SK-N-DZ (cell line): ENCODE measurements at places on chromosomes 6 and 20.

DNA sequence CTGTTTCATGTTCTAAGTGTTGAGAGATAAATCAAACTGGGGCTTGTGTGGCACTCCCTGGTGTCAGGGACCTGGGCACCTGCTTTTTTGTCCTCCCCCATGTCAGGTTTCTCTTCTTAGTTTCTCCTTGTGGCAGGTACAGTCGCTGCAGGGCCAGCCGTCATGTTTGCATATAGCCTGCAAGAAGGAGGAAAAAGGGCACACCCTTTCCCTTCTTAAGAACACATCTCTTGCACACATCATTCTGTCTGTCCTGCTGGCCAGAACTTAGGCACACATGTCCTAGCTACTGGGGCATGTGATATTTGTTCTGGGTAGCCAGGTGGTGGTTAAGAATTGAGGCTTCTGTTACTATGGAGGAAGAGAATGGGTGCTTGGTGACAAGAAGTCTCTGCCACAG lies 27.9 kb downstream of the CDC5L start:
- no peak for DNase-seq

- DNase-seq, result no peak
Measured at GRCh38 chr20:53513489-53514298, 79.9 kb downstream of the ZNF217 start.

DNA sequence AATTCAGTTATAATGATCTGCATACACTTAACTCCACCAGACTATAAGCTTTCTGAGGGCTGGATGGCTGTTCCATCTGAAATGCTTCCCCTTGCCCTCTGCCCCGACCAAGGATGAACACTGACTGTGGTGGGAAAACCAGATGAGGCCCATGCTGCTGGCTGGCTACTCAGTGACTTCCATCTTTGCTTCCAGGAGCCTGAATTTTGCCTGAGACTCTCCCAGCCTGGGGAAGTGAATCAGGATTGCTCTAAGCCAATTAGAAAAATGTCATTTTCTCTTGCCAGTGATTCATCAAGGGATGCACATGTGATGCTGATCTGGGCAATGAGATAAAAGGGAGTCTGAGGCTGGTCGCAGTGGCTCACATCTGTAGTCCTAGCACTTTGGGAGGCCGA lies 1.7 kb upstream of the TOMM34 start:
- DNase-seq, result peak; percentile 81

DNA sequence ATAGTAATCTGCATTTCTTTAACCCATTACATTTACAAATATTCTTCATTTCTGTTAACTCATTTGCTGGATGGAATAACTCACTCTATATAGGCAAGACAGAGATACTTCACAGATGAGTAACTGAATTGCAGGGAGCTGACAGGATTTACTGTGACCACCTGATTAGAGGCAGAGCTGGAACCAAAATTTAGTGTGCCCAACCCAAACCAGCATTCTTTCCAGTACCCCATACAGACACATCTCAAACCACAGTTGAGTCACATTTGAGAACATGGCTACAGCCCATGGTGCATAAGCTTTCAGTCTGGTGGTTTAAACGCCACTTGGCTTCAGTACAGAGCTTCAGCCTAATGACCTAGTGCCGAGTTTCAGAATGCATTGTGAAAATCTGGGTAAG lies 138.4 kb upstream of the TENT5A start:
- DNase-seq, result no peak

- no peak for DNase-seq
Measured at GRCh38 chr6:164195278-164195941, 780.9 kb downstream of the QKI start.

DNA sequence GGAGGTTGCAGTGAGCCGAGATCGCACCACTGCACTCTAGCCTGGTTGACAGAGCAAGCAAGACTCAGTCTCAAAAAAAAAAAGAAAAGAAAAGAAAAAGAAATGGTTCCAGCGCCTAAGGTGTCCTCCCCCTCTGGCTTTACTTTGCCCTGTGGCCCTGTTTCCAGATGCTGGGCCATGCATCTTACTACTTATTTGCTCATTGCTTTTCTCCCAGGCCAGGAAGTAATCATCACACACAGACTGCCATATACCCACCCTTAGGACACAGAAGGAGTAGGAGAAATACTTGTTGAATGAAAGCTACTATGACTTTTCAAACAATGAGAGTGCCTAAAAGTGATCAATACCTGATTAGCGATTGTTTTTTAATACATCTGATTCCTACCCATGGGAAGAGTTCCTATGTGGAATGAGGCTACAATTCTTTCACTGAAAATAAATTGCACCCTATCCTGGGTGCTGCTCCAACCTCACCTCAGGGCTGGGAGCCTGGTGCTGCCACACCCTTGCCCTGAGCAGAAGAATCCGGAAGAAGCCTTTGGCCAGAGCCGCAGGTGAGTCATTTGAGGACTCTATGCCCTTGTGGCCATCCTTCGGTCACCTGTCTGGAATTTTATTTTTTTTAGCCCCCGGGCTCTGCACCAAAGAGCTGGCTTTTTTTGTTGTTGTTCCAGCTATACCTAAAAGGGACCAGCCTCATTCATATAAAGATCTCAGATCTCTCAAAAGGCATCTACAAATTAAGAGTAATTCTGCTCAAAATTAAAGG lies 22.7 kb upstream of the TFAP2C start:
- DNase-seq, result no peak

GRCh38 chr20:58852543-58853271 lies at the start of gene GNAS:
GNAS (plus strand) TSS chr20:58852716.
- DNase-seq, result no peak

- DNase-seq, result peak; percentile 53
Measured at GRCh38 chr6:33694401-33694931, 17.0 kb downstream of the UQCC2 start.

GRCh38 chr6:157631838-157632614 lies 191.0 kb upstream of the SNX9 start:
- DNase-seq, result no peak

- DNase-seq, result no peak
Measured at GRCh38 chr6:128963561-128963960, 80.6 kb downstream of the LAMA2 start.

GRCh38 chr6:4336778-4337442 lies 201.5 kb upstream of the ECI2 start:
- DNase-seq, result no peak

DNA sequence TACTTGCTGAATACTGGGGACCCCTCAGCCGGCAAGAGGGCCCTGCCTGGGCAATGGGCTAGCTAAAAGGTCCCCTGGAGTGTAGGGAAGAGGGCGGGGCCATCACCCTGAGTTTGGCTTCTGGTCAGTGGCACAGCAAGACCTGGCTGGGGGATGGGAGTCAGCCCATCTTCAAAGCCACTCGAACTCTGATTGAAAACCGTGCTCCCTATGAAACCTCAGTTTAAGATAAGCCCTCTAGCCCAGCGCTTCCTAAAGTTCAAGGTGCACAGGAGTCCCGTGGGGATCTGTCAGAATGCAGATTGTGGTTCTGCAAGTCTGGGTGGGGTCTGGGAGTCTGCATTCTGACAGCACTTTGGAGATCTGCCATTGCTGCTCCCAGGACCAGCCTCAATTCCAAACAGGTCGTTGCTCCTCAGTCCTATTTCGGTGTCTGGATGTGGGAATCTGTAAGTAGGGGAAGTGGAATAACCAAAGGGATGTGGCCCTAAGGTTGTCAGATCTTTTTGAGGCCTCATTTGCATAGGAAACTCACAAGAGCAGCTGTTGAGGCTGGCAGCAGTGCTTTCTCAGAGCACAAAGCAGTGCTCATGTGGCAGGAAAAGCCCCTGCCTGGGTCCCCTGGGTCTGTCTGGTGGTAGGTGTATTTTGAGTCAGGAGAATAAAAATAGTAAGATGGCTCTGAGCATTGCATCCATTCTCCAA lies 85.3 kb upstream of the SCP2D1 start:
- DNase-seq, result no peak

DNA sequence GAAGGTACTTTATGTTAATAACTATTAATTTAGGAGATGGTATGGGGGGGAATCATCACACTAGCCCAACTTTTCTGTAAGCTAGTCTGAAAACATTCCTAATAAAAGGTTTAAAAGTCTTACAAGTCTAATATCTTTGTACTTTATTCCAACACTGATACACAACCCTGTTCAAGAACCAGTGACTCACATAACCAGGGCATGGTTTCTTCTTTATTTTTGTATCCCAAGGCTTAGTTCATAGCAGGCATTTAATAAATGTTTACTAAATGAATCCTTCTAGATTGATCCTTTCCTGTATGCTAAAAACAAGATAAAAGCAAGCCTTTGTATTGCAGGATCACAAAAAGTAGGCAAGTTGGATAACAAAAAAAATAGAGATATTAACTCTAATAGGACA lies 9.7 kb downstream of the PNISR start:
- no peak for DNase-seq

DNA sequence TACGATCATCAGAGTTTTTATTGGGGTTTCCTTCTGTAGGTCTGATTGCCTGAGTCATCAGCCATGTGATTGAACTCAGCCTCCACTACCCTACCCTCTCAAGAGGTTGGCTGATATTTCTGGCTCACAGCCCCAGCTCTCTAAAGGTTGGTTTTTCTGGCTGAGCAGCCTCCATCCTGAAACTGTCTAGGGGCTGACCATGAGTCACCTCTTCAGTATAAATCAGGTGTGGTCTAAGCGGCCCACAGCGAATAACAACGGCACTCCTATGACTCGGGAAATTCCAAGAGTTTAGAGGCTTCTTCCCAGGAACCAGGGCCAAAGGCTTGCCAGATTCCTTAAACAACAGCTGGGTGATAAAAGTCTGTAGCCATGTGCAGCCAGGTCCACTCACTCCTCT lies 115.5 kb downstream of the SOD2 start:
- DNase-seq, result no peak

DNA sequence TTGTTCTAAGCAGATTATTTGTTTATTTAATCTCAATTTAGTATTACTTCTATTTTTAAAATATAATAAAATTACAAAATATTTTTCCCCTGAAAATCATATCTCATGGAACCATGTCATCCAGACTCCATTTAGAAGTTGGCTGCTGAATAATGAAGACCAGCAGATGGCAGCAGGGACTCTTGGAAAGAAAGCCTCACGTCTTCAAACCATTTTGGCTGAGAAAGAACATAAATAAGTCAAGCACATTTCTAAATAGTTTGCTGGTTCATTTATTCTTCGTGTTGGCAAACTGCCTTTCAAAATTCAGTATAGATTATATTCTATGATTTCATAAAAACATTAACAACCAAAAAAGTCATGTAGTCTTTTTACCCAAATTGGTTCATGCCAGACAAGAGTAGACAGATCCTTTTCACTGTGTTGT lies 71.7 kb downstream of the RCAN2 start:
- peak; percentile 40 for DNase-seq

DNA sequence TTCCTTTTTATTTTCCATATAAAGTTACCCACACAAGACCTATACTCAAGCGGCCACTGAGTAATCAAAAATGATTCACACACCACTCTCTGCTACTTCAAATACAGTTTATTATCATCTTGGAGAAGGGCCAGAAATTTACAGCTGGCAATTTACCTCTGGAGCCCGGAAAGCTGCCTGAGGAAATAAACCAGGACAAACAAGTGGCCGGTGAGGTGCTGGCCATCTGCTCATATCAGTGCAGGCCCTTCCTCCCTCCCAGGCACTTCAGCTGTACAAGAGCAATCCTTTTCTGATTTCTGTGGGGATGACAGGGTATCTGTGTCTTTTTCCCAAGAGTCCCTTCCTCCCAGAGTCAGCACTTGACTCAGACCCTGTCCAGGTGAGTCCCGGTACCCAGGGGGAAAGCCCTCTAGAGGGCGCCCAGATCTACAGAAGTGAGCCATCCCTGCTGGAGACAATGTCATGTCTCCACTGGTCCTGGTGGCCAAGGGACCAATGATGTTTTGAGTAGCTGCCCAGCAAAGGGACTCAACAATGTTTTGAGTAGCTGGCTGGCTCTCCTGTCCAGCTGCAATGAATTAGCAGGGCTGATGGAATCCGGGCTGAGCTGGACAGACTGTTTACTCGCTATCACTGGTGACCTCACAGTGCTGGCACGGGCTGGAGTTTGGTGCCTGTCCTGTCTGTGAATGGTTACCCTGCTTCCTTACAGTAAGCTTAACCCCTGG lies 23.6 kb downstream of the LRP11 start:
- peak; percentile 30 for DNase-seq

GRCh38 chr6:102732898-102733297 lies 1339.4 kb downstream of the GRIK2 start:
- no peak for DNase-seq

GRCh38 chr20:59307270-59307669 lies 6.9 kb downstream of the EDN3 start:
- DNase-seq, result no peak

- no peak for DNase-seq
Measured at GRCh38 chr20:34717230-34718095, 13.3 kb downstream of the TP53INP2 start.

DNA sequence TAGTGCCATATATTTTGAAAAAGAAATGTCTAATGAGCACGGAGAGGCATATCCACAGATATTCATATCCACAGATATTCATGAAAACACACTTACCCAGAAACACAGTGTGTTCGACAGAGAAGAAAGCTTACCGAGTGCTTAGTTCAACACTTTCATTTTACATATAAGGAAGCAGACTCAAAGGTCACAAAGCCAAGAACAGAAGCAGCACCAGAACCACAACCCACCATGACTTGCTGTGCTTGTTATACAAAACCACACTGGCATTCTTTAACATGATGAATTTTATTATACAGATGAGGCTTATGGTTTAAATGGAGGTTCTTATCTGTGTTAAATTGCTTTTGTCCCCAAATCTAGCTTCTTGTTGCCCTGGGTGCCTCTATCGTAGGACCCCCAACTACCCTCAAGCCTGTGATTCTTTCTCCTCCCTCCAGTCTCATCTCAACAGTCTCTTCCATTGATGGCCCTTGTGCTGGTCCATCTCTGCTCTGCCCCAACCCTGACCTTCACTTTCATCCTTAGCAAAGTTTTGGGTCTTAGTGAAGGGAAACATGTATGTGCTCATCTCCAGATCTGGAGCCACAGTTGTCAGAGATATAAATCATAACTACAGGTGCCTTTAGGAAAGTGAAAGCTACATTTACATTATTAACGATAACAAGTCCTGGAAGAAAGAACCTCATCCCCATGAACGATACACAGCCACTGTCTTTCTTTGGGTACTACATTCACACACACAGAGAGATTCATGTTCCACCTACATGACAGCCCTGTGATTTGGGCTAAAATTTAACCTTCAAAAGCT lies 40.0 kb downstream of the SF3B5 start:
- no peak for DNase-seq

DNA sequence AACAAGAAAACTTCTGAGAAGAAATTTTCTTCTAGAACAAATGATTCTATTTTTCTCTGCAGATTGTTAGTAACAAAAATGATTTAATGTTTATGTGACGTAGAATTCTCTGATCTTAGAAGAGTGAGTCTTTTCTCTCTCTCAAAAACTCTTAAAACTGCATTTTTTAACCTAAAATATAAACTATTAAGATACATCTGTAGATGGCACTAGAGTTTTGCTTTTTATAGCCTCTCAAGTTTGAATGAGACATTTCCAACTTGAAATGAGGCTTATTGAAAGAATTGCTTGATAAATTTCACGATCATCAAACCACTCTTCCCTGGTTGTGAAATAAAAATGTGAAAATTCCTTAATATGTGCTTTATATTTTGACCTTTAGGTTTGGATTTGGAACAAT lies 53.8 kb downstream of the PHF3 start:
- DNase-seq, result no peak

- no peak for DNase-seq
Measured at GRCh38 chr6:101544286-101544685, 150.8 kb downstream of the GRIK2 start.

- no peak for DNase-seq
Measured at GRCh38 chr6:27605401-27606342, 132.8 kb upstream of the ZNF184 start.
